ENCODE measurements at places on chromosomes 12 and 14. TPM values are rescaled to one million over a fixed set of nuclear protein-coding genes. Genes with fewer than 3 reads are reported as not detected.

Gene RASSF9
- 3.5 TPM for total RNA-seq

Gene TMEM30B
- 24.6 TPM for total RNA-seq

Gene CNTN1
- 33.2 TPM for total RNA-seq

Gene SLC6A12
- total RNA-seq, result not detected

Gene RIPK3
- 5.4 TPM for total RNA-seq
